Stomach (tissue), 19 donors: ENCODE measurements at places on chromosomes 6 and 20. TPM values are rescaled to one million over a fixed set of nuclear protein-coding genes. Genes with fewer than 3 reads are reported as not detected.
A peak's percentile ranks its signal among the peaks of the same experiment; 100 is the strongest.

- H3K36me3 ChIP-seq, result no peaks in the 10 kb centered on the region
- H3K27me3 ChIP-seq, result peaks cover 27% of the 10 kb centered on the region
- no peaks in the 10 kb centered on the region for H3K4me1 ChIP-seq
- peak; percentile 77 for DNase-seq
- no peak overlapping the region for H3K4me3 ChIP-seq
Measured at GRCh38 chr20:63321148-63321831, 28.3 kb downstream of the COL20A1 start.

DNA sequence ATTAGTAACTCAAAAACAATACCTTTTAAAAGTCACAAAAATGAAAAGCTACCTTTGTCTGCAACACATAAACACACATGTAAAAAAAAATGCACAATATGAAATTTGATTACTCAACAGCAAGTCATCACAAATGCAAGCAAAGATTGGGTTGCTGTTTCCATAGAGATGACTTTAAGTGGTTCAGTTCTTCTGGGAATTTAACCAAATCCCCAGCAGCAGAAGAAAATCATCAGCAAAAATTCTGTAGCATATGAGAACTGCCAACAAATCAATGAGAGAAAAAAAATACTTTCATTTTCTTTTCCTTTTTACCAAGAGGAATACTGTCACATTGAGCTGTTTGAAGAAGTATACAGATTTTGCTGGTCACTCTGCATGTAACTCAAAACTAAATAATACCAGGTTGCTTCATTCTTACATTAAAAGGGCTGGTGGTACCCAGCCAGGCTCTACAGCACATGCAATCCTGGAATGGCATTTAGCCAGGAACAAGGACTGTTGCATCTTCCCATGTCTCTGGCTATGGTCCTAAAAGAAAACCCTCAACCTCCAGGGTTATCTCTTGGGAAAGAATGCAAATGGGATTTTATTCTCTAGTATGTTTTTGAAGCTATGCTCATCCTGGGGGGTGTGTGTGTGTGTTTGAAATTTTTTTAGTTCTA, 158.3 kb downstream of the OPRM1 start:
- no peak overlapping the region for H3K27ac ChIP-seq
- peak; percentile 73 for DNase-seq
- no peaks in the 10 kb centered on the region for H3K36me3 ChIP-seq
- no peak overlapping the region for H3K4me3 ChIP-seq

GRCh38 chr6:121619987-121620740, 184.7 kb downstream of the GJA1 start:
- H3K4me3 ChIP-seq, result no peak overlapping the region
- H3K27ac ChIP-seq, result no peak overlapping the region
- DNase-seq, result no peak
- no peaks in the 10 kb centered on the region for H3K36me3 ChIP-seq

SLC35D3 gene
- total RNA-seq, result not detected

SMOC2 gene
- total RNA-seq, result 520 TPM

LINC00237 gene
- total RNA-seq, result not detected
